ENCODE measurements at places on chromosomes 12 and 14.

DNA sequence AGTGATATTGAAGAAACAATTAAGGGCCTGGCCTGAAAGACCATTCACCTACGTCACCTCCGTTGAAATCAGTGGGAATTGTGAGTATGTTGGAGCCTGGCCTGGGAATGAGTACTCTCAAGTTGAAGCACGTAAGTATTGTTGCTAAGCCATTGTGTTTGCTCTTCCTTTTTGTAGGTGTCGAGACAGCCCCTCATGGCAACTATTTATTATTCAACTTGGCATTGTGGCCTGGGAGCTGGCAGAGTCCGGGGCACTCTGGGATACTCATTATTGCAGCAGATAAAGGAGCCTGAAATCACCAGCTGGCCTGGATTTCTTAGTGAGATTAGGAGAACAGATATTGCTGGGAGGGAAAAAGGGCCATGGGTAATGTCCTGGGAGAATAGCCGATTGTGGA is 147.4 kb downstream of the C12orf75 start:
- no peak for DNase-seq

DNA sequence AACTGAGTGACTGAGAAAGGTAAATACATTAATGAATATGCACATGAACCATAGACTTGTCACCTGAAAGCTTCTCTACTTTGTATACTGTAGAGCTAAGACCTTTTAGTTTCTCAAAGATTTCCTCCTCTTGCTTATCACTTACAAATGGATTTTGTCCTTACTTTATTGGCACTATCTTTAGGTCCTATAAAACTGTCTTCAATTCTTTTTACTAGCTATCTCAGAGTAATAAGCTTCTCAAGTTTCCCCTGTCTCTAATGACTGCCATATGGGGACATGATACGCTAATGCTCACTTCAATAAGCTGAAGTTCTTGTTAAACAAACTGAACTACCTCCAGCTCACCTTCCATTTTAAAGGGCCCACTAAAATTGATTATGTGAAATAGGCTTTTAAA is 468.2 kb upstream of the CCDC196 start:
- no peak for DNase-seq

GRCh38 chr14:103856607-103857006 is 9.2 kb upstream of the PPP1R13B start:
- DNase-seq: no peak

GRCh38 chr12:15368812-15369211 is 46.5 kb downstream of the PTPRO start:
- DNase-seq: no peak

DNA sequence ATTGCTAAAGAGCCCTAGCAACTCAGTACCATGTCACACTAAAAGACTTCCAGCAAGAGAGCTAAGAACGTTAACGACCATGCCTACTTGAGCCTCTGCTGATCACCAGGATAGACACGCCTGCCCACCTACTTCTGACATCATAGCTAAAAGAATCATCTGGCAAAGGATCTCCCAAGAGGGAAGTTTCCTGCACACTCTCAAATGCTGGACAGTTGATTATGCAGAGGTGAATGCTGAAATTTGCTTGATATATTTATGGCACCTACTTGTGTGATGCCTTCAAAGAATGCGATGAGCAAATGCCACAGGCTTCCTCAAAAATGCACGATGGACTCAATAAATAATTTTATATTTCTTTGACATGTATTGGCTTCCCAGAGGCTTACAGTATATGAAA is 113.6 kb downstream of the GALC start:
- DNase-seq: no peak

GRCh38 chr12:10554228-10554755 is 48.6 kb downstream of the EIF2S3B start:
- DNase-seq: no peak

DNA sequence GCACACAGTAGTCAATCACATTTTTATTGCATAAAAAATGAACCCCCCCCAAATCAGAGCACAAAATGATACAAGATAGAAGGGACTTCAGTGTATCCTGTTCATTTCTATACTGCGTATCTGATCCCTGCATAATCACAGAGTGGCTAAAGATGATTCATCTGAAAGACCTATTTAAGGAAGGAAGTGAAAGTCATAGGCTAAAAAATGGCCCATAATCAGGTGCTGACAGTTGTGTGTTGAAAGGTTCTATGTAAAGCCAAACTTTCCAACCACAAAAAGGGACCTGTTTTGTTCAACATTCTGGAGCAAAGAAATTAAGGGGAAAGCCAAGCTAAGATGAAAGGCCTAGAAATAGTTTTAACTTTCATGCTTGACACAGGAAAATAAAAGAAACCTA is 147.8 kb upstream of the ATP2B1 start:
- DNase-seq: peak; percentile 87

DNA sequence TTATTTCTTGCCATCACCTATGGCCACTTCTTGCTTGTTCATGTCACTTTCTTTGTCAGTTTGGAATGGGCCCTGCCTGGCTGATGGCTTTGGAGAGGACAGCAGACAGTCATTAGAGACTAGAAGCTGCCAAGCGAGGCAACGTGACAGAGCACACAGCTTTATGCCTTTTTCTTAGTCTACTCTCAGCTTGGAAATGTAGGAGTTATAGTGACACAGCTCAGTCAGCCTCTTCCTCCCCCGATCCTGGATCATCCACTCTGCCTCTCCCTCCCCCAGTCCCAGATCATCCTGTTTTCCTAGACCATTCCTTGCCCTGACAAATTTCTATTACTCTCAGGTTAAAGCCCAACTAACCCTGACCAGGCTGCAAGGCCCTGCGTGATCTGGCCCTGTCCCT is 26.6 kb downstream of the ETV6 start:
- DNase-seq: no peak

All from suppressor macrophage (primary cell).